Fibroblast of mammary gland (primary cell): ENCODE measurements at places on chromosomes 2 and 18.

GRCh38 chr2:20576598-20577115, 74.2 kb downstream of the HS1BP3 start:
- no peak for DNase-seq

GRCh38 chr2:12861344-12861930, 144.7 kb downstream of the TRIB2 start:
- DNase-seq, result peak; percentile 83

GRCh38 chr2:1414121-1414520, 858 bp downstream of the TPO start:
- DNase-seq, result no peak

DNA sequence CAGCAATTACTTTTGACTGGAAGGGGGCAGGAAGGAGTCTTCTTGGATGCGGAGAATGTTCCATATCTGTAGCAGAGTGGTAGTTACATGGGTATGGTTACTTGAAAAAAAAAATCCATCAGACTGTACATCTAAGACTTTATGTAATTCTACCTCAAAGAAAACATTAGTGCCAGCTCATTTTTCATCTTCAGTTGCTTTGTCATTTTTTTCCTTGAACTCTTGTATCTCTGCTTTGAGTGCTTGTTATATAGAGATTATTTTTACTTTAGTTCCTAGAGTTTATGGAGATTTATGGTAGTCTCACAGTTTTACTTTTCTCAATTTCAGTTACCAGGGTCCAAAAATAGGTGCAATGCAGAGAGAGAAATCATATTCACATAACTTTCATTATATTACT, 60.0 kb upstream of the ITSN2 start:
- DNase-seq, result no peak

- DNase-seq, result no peak
Measured at GRCh38 chr2:219220652-219221402, 2.1 kb upstream of the ABCB6 start.

GRCh38 chr2:10122500-10123280, at the start of gene RRM2:
RRM2 (plus strand) TSS chr2:10122739; CDS start chr2:10122799, 60 bp downstream.
- peak; percentile 90 for DNase-seq

- no peak for DNase-seq
Measured at GRCh38 chr2:110852051-110852450, 119.7 kb downstream of the ACOXL start.

DNA sequence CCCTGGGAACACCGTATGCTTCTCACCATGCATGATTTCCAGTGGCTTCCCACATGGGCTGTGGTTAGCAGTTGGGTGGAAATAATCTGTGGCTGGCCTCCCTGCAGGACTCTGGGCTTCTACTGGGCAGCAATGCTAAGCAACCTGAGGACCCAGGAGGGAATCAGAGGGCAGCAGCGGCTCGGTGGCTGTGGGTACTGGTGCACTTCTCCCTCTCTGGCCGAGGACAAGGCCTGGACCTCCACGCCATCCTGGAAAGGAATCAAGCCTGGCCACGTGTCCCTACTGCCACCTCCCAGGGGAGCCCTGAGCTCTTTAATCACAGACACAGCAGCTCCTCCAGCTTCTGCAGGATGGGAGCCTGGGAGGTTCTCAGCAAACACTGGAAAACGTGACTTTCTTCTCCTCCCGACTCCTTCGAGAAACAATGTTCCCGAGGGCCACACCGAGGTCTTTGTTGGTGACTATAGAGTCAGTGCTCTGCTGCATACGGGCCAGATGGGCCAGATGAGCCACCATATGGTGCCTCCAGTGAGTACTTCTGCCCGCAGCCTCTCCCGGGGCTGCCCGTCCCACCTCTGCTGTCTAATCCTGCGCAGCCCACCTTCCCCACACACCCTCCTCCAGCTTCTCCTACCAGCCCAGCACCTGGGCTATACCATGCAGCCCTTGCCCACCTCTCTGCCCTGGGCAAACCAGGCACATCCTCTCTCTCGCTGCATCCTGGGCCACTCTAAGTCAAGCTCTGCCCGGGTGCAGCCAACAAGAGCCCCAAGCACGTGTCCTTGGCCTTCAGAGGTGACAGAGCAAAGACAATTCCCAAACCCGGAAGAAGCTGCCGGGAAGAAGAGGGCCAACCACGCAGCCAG, 42.8 kb upstream of the OTOS start:
- no peak for DNase-seq

- peak; percentile 53 for DNase-seq
Measured at GRCh38 chr2:237629739-237630138, 2.4 kb downstream of the LRRFIP1 start.

- DNase-seq, result peak; percentile 90
Measured at GRCh38 chr2:134119713-134120405, 134.0 kb upstream of the MGAT5 start.

GRCh38 chr18:57211412-57211750, 64.5 kb downstream of the BOD1L2 start:
- no peak for DNase-seq

- DNase-seq, result no peak
Measured at GRCh38 chr2:201246280-201246679, 14.1 kb upstream of the CASP8 start.

GRCh38 chr2:74554820-74555531, 456 bp downstream of the DOK1 start:
- peak; percentile 19 for DNase-seq

DNA sequence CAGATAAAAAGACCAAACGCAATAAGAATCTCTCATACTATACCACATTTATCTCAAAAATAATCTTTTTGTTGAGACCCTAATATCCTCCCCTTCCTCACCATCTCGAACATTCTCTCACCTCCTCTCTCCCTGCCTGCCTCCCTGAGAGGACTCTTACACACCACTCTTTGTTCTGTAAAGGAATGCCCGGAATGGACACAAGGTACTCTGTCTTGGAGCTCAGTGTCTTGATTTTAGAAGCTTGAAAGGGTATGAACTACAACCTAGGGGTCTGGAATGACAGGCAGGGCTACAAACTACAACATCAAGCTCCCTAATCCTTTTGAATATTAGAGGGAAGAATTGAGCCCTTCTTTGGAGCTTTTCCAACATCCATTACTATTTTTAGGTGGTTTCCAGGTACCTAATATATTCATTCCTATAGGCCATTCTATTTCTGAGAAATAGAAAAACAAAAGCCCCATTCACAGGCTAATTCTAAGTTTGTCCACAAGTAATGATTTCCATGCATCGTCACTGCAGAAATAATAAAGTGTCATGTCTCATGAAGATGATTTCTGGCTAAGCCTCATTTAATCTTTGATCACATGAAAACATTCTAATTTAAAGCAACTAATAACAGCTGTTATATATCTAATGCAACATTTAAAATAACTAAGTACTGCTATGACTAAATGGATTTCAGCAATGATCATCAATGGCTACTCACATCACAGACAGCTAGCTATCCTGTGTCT, 60.6 kb downstream of the LRP2 start:
- DNase-seq, result no peak

- DNase-seq, result peak; percentile 56
Measured at GRCh38 chr2:224836263-224836662, 120.1 kb upstream of the CCDC195 start.

GRCh38 chr2:552906-553305, 124.3 kb downstream of the TMEM18 start:
- no peak for DNase-seq

DNA sequence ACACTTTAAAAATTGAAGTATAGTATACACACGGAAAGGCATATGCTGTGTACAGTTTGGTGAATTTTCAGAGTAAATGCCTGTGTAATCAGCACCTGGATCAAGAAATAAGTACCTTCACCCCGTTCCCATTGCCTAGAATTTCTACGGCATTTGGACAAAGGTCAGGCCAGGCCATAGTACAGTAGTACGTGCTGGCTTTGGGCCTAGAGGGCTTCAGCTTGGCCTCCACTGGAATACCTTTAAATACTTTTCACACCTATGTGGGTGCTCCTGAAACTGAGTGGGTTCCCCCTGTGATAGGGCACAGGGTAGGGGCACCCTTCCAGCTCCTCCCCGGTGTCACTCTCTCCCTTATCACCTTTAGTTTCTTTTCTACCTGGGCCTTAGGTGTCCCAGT, 26.5 kb downstream of the TET3 start:
- DNase-seq, result no peak

DNA sequence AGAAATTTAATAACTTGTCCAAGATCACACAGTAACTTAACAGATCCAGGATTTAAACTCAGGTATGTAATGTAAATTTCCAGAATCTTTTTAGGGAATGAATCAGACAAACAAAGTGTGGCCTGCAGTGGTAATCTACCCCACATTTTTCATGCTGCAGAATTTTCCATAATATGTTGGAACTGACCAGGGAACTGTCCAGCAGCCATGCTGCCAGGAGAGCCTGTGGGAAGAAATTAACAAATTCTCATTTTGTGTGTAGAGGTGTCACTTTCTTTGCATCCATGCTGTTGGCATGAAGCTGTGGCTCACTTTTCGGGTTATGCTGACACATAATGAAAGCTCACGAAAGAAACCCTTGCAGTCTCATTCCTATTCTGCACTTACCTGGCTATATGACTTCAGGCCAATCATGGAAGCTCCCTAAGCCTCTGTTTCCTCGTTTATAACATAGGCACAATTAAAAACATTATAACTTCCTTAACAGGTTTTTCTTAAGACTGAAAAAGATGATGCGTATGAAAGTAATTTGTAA, 54.7 kb downstream of the CDKL4 start:
- no peak for DNase-seq

DNA sequence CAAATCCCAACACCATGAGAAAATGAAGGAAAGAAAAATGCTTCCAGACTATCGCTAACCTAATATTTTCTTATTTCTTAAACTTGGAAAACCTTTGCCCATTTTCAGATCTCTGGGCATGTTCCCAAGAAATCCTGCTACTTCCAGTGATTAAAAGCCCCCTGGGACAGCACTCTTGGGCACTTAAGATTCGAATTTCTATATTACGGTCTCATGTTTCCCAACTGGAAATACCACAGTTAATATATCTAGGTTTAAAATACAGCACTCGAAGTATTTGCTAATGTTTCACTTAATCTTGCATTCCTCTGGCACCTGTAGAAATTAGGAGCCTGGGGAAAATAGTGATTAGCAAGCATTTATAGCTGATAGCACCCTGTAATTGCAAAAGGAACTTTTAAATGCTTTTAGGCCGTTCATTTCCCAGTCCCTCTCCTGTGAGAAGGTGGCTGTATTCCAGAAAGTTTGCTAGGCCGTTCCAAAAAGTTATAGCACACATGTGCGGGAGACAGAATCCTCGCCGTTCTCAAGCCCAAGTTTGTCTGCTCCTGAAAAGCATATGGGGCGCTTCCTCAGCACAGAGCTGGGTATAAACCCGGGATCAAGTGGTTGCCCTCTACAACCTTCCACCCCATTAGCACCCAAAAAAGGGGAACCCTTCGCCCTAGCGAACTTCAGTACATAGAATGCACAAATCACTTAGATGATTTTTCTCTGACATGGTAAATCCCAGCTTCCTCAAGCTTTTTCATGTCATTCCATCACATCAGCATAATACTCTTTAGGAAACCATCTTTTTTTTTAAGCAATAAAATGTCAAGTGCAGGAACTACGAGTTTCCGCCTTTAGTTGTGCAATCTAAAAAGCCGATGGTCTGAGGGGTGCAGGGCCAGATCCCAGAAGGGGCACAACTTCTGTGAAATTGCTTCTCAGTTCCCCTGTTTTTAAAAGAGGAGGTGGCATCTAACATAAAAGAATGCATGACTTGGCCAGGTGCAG, 60.6 kb downstream of the DIPK1C start:
- DNase-seq, result peak; percentile 24
